H7 (cell line): ENCODE measurements at places on chromosomes 2 and 18.

DNA sequence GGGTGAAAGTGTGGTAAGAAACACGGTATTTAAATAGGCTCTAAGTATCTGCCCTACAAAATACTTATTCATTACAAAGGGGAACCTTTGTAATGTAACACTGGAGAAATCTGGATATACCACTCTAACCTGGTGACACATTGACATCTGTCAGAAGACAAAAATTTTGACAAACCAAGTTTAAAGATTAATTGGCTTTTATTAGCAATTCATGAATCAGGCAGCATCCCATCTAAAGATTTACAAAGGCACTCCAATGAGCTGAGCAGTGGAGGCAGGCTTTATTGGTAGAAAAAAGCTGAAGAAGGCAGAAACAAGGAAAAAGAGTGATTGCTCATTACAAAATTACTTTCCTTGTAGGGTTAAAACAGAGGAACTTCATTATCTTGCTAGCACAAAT, 35.0 kb downstream of the BMPR2 start:
- no peak for DNase-seq

DNA sequence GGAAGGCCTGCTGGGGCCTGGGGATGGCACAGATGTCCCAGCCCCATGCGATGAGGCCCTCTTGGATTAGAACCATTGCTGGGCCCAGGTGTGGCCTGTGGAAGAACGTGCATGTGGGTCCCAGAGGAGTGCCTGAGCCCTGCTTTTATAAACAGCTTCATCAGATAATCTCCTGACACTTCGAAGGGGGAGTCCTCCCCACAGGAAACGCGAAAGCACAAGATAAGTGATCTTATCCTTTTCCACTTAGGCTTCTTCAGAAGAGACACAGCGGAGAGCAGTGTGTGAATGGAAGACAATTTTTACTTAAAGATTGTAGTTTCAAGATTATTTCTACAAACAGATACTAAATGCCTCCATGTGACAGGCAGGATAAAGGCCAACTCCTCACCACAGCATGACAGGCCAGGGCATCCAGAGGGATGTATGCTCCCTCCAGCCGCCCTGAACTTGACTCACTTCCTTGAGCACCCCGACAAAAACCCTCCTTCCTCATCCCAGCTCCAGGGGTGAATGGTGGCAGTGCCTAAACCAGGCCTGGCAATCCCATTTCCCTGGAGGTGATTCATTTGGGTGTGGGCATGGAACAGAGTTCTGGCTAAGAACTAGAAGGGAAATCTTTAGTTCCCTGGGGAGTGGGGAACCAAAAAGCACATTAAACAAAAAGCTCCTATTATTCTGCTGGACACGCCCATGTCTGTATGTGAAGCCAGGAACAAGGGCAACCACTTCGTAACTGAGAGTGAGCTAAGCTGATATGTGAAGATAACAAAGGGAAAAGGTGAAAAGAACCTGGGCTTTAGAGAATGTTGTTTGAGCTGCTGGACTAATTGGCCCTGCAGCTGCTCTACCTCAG, 56.2 kb upstream of the TMEM163 start:
- no peak for DNase-seq

- peak; percentile 85 for DNase-seq
These were observed 5.0 kb downstream of the DLX1 start for GRCh38 chr2:172090044-172090961.

- DNase-seq = peak; percentile 57
These were observed 6.6 kb upstream of the PTMA start for GRCh38 chr2:231701456-231702373.

- DNase-seq = peak; percentile 36
These were observed 45.5 kb downstream of the OSR1 start for GRCh38 chr2:19312949-19313348.

- no peak for DNase-seq
These were observed 194.5 kb upstream of the LRRTM1 start for GRCh38 chr2:80499095-80499494.

DNA sequence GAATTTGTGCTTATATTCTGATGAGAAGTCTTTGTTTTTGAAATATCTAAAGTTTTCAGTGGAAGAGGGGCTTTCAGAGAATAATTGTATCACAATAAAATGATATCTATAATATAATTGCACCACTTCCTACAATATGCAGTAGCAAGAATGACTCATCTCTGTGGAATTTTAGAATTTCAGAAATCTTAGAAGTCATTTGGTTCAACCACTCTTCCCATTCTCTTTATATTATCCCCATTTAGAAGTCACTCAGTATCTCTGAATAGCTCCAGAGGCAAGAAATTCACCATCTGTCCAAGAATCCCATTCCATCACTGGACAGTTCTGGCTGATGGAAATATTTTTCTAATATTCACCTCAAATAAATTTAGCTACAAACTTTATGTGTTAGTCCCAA, 59.3 kb upstream of the CCDC68 start:
- no peak for DNase-seq

GRCh38 chr18:9139400-9140039, 2.9 kb downstream of the ANKRD12 start:
- DNase-seq = no peak

DNA sequence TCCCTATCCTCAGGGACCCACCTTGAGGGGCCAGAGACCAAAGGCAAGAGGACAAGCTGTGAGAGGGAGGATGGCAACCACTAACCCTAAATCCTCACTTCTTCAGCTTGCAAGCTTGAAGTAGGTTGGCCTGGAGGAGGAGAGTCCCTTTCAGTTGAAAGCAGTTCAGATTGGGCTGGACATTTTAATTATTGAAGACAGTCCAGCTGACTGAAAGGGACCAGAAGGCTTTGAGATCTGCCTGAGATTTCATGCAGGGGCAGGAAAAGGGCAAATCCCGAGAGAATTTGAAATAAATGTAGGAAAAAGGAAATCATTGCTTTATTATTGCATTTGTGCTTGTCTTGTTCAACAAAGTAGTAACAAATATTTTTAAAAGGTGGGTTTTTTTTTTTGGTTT, 118.9 kb upstream of the STON1 start:
- DNase-seq = no peak

DNA sequence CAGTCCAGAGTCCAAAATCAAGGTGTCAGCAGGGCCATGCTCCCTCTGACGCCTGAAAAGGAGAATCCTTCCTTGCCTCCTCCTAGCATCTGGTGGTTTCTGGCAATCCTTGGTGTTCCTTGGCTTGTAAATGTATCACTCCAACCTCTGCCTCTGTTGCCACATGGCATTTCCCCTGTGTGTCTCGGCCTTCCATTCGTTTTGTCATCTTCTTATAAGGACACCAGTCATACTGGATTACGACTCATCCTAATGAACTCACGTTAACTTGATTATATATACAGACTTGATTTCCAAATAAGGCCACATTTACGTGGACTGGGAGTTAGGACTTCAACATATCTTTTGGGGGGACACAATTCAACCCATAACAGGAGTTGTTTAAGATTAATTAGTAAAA, 15.8 kb downstream of the PMAIP1 start:
- no peak for DNase-seq

DNA sequence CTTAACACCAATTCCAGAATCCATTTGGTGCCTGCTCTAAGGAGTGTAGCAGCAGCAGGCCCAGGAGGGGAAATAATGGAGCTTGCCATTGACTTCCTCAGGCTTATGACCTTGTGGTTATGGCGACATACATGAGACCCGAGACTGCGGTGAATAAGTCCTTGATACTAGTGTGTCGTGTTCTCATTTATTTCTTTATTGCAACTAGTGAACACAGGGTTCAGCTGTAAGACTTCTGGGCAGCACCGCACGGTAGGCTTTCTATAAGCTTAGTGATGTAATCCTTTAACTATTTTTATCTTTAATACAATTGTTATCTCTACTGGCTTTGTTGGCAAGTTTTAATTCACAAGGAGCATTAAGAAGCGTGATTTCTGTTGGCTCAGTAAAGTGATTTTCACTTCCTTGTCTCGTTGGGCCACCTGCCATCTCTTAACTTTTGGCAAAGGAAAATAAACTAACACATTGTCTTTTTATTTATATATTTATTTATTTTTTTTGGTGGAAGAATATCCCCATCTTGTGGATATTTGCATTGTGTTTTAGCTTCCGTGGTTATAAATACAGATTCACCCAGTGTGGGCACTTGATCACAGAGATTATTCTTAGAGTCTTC, 139.8 kb downstream of the LTBP1 start:
- no peak for DNase-seq

- DNase-seq = peak; percentile 71
These were observed 76.7 kb downstream of the MRPS9 start for GRCh38 chr2:105114551-105114950.

GRCh38 chr2:229268626-229269025, 2.5 kb downstream of the PID1 start:
- DNase-seq = no peak

GRCh38 chr2:167925758-167926157, 321.6 kb downstream of the STK39 start:
- no peak for DNase-seq

DNA sequence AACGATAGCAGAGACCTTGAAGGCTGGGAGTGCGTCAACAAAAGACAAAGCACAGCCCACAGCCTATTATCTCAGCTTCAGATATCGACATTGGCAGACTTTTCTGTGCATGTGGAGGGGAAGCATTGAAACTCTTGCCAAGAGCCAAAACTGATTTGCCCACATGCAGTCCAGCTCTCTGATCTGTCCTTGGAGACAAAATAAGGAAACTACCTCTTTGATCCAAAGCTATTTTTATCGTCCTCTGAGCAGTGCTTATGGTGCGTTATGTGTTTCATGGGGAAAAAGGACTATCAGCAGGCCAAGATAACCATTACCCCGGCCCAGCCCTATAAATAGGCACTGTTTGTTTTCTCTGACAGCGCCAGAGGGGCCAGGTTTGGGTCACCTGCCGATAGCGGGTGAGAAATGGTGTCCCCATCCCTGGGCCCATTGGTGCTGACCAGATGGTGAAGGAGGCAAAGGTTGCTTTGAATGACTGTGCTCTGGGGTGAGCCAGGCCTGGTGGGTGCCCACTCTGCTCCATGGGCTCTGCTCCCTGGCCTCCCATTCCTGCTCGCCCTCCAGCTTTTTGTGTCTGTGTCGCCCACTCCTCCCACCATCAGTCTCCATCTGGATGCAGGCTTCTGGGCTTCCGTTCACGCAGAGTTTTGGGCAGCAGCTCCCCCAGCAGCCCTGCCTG, 176.1 kb upstream of the HS6ST1 start:
- DNase-seq = peak; percentile 10

DNA sequence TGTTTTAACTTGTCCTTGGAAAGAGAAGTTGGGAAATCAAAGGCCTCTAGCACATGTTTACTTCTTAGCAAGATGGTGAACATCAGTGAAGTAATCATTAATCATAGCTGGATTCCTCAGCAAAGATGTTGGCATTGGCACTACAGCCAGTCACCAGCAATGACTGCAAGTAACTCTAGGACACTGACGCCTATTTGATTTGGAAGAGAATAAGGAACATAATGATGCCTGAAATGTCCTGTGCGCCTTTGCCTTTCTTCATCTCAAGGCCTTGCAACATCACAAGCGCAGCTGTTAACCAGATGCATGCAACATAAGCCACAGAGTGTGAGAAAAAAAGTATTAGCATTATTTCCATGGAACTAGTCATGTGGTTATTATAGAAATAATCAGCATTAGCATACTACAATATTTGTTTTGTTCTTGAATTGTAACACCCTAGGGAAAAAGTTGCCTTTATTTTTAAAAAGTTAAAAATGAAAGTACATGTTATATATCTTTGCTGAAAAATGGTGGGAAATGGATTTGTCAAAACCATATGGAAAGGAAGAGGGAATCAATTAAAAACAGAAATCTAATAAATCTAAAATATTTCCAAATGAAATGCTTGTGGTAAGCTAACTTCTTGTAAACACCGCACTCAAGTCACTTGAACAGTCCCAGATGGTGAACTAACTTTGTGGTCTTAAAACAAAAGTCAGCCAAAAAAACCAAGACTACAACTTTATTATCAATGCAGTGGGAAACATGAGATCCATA, 55.6 kb downstream of the THADA start:
- no peak for DNase-seq

DNA sequence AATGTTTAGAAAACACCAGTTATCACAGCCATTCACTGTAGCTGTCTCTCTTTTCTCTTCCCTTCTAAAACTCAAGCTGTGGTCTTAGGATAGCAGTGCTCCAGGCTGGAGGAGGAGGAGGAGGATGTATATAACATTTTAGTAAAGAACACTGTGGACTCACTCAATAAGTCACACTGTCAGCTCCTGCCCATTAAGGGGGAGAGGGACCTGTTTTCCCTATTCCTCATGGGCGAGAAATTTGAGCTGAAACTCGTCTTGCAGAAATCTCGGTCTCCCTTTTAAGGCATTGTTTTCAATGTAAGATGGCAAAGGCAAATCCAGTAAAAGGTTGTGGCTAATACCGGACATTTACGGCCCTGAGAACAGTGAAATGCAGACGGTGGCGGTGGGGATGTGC, 114.8 kb upstream of the ZNF236 start:
- no peak for DNase-seq

DNA sequence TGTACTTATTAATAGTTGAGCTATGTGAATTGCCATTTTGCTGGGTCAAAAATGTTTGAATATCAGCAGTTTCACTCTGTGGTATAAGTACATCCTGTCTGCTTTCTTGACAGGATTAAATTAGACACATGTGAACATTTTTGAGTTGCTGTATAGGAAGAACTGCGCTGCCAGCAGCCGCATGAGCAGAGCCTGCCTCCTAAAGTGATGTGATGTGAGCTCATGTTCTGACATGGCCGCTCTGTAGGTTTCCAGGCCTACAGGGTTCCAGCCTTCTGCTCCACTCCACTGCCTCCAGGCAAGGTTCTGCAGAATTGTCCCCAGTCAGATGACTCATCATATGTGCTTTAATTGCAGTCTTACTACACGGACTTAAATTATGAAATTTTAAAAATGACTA, 119.7 kb upstream of the NFATC1 start:
- no peak for DNase-seq

- DNase-seq = no peak
These were observed 334.6 kb upstream of the LRATD1 start for GRCh38 chr2:14297906-14298305.

DNA sequence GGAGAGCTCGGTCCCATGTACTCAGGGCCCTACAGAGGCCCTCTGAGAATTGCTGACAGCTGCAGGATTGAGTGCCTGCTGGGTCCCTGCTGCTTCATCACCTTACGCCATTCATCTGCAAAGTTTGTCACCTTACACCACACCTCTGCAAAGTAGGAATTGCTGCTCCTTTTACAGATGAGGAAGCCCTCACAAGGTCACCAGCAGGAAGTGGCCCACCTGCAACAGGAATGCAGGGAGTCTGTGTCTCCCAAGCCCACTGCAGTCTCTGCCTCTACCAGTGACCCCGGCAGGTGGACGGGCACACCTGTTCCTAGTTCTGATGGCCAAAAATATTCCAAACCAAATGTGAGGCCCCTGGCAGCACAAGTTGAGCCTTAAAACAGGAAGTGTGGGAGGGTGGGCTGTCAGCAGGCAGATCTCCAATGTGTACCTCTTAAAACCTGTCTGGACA, 441.4 kb downstream of the NBAS start:
- no peak for DNase-seq
